ENCODE measurements at places on chromosomes 3 and 15. TPM values are rescaled to one million over a fixed set of nuclear protein-coding genes. Genes with fewer than 3 reads are reported as not detected.

Gene PPP1R14D
- 0.44 TPM for polyA plus RNA-seq

Gene SERINC4
- 0.24 TPM for polyA plus RNA-seq

Gene EPHB1
- polyA plus RNA-seq: 5.5 TPM

Gene TGM5
- polyA plus RNA-seq: not detected

Gene FGF12
- 7.1 TPM for polyA plus RNA-seq

Gene REC114
- not detected for polyA plus RNA-seq

Gene ZNF717
- polyA plus RNA-seq: 23.6 TPM

Gene HTR3E
- polyA plus RNA-seq: not detected

Gene SPATA12
- polyA plus RNA-seq: 0.12 TPM

Gene UQCC5
- polyA plus RNA-seq: 20.8 TPM

Gene IGSF10
- 1.7 TPM for polyA plus RNA-seq

Gene SIDT1
- polyA plus RNA-seq: 2.4 TPM

DNA sequence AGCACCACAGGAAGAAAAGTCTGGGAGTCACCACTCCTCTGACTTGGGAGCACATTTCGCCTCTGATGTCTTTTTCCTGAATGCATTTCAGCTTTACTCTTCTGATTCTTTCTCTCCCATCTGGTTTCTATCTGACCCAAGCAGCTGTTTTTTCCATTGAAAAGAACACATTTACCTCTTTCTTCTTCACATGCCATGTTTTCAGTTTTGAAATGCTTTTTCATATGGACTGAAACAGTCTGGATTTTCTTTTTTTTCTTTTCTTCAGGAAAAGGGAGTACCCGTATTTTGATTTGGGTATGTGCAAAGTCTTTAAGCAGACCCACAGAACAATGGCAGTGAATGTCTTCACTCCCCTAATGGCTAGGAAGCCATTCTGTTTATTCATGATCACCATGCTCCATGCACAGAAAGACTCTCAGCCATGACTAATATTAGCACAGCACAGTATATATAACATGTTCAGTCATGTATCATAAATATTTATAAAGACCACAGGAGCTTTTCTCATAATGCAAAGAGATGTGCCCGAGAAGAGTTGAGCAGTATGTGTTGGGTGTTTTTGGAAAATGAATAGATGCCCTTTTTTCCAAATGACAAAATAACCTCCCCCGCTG lies 82.7 kb upstream of the LRIG1 start:
- DNase-seq: no peak

- DNase-seq: no peak
Measured at GRCh38 chr3:117927825-117928224, 1106.8 kb downstream of the IGSF11 start.

GRCh38 chr3:29156086-29156715 lies 124.7 kb upstream of the RBMS3 start:
- no peak for DNase-seq

DNA sequence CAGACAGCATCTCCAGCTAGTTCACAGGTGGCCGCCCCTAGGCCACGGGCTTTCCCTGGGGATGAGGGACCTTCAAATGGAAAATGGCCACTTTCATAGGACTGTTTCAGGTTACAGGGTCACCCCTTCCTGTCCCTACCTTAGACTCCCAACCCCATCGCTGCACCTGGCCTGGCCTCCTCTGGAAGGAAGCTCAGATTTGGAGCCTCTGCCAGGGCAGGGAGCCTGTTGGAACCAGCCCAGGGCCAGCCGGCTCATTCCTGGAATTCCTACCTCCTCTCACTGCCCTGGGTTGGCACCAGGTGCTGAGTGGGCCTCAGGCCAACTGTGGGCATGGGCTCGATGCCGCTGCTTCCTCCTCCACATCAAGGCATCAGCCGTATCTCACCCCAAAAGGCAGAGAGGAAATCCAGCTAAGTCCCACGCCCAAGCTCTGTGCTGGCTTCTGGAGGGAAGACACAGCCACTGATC lies 42.2 kb downstream of the KLHL25 start:
- DNase-seq: no peak

DNA sequence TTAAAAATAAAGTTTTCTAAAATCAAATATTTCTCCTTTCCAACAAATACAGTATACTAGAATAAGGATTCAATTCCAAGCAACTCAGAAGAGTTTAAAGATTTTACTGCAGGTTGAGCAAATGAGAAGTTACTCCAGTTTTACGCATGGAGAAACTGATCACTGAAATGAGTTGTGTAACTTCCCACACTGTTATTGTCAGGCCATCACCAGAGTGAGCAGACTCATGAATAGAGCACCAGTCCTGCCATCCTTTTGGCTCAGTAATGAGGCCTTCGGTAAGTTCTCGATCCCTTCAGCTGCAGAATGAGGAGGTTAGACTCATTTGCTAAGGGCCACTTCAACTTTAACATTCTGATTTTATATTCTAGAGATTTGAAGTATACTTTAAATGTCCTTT lies 48.1 kb downstream of the OSBPL10 start:
- DNase-seq: no peak

- no peak for DNase-seq
Measured at GRCh38 chr3:173258697-173259096, 117.7 kb upstream of the SPATA16 start.

DNA sequence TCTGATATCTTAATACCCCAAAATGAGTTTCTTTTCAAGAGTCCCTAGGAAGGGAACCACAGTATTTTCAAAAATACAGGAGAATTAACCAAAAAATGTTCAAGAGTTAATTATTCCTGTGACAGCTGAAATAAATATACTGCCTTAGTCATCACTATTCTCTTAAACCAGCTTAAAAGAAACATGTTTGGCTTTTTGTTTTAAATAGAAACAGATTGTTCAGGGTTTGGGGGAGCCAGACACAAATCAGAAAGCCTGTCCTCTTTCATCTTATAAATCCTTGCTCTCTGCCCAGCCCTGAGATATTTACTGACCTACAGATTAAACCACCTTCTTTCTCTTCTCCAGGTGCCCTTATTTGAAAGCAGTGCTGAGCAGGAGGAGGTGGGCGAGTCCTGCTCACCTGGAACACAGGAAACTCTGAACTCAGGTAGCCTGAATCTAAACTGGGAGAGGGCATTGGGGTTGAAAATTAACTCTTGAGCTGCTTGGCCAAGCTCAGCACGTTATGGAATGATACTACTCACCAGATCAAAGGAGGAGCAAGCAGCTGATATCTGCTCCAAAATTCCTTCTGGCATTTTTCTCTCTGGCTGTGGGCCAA lies 84.1 kb upstream of the SPRED1 start:
- DNase-seq: no peak

DNA sequence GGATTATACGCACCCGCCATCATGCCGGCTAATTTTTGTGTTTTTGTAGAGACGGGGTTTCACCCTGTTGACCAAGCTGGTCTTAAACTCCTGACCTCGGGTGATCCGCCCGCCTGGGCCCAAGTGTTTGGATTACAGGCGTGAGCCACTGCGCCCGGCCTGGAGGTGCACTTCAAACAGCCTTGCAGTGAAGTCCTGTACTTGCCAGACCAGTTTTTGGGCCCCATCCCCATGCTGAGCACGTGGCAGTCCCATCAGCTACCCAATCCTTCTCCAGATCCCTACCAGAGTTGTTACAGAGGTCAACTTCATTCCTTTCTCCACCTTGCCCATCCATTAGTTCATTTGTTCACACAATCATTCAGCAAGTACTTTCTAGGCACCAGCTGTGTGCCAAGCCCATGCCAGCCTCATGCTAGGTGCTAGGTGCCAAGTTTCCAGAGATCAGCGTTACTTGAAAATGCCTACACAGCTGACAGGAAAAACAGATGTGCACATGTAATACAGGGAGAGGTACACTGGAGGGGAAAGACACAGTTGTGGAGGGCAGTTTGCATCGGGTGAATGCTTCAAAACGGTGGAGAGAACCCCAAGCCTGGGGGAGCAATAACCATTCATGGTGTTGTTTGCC lies 2.2 kb downstream of the DNAH1 start:
- no peak for DNase-seq

DNA sequence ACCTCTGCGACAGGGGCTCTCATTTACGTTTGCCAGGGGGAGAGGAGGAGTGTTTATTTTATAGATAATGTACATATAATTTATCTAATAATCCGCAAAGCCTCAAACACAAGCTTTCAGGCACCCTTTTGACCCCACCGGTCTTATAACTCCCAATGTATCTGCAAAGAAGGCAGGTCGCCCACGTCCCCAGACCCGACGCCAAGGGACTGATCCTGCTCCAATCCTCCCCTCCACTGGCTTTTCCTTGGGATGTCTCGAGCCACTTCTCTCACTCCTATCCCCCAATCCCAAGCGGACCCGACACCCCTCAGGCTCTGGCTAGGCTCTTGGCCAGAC lies 452 bp downstream of the DCP1A start:
- no peak for DNase-seq

DNA sequence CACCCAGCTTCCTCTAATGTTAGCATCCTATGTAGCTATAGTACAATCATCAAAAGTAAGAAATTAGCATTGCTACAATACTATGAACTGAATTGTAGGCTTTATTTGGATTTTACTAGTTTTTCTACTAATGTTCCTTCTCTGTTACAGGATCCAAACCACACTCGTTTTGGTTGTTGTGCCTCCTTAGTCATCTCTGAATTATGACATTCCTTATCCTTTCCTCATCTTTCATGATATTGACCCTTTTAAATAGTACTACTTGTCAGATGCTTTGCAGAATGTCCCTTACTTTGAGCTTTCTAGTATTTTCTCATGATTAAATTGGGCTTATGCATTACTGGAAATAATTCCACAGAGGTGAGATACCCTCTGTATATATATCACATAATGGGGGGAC lies 265.4 kb downstream of the VPS13C start:
- DNase-seq: no peak

- DNase-seq: no peak
Measured at GRCh38 chr3:98563661-98564281, 29.6 kb downstream of the CPOX start.

- DNase-seq: no peak
Measured at GRCh38 chr3:36142746-36143145, 237.6 kb upstream of the STAC start.

GRCh38 chr3:133424937-133425869 lies 25.3 kb downstream of the BFSP2 start:
- DNase-seq: no peak

- no peak for DNase-seq
Measured at GRCh38 chr3:52090131-52090932, 34.0 kb upstream of the DUSP7 start.

GRCh38 chr15:66862940-66863335 lies 160.9 kb downstream of the SMAD6 start:
- peak; percentile 72 for DNase-seq

- no peak for DNase-seq
Measured at GRCh38 chr3:117141812-117142211, 432.2 kb downstream of the TUSC7 start.

- no peak for DNase-seq
Measured at GRCh38 chr3:188649521-188649920, 495.6 kb downstream of the LPP start.

- no peak for DNase-seq
Measured at GRCh38 chr15:87579537-87579936, 677.0 kb downstream of the NTRK3 start.

DNA sequence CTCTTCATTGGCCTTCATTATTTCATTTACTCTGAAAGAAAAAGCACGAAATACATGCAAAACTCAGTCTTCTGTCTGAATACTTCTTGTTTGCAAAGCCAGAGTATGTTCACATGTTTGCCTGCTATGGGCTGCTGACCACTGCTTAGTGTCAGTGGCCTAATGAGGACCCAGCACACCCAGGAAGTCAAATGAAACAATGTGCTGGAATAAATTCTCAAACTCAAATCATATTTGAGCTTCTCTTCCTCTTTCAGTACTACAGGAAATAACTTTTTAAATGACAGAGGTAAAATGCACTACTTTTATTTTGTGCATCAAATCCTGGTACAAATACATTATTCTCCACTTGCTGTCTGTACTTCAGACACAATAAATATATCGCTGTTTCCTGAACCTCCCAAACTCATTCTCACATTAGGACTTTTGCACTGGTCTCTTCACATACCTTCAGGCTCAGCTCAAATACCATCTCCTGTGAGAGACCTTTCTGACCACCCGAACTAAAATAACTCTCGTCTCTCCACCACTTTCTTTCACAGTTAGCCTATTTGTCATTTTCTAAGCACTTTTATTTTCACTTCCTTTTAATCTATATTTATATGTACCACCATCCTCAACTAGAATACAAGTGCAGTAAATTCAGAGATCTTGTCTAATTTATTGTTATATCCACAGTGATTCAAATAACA lies 176.8 kb downstream of the TUSC7 start:
- DNase-seq: no peak

DNA sequence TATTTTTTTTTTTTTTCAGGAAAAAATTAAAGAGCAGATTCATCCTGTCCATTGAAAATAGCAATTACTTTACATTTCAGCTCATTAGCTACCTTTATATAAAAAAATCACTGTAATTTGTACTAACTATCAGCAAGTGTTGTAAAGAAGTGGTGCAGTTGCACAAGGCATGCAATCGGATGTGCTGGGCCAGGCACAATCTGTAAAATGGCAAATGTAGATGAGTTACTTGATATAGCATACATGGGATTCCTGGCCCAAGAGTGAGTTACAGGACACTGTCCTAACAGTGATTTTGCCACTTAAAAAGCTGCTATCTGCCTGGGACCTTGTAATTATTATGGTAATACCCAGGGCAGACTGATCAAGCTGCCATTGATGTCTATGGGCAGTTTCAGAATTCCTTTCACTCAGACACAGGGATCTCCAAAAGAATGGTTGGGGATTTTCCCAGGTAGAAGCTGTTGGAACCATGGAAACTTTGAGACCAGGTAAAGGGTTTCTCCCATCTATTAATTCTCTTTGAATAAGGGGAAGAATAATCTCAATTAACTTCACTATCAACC lies 182.2 kb upstream of the ICE2 start:
- no peak for DNase-seq
